ENCODE measurements at places on chromosomes 7 and 10.

DNA sequence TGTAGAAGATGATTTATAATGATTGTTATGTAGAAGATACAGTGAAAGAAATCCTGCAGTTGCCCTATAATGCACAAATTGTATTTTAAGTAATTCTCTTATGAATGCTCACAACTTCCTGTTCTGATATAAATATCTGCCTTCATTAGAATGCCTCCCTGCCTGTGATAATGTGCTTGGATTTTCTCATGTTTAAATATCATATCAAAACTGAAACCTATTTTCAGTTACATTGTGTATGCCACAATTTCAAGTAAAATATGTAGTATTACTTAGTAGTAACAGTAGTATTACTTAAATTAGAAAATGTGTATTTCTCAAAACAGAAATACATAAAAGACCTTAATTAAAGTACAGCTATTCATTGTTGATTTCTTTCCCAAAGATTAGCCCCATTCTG, 41.1 kb upstream of the TFEC start:
- DNase-seq, result no peak

- peak; percentile 25 for DNase-seq
Measured at GRCh38 chr10:86347856-86348255, 18.7 kb downstream of the GRID1 start.

DNA sequence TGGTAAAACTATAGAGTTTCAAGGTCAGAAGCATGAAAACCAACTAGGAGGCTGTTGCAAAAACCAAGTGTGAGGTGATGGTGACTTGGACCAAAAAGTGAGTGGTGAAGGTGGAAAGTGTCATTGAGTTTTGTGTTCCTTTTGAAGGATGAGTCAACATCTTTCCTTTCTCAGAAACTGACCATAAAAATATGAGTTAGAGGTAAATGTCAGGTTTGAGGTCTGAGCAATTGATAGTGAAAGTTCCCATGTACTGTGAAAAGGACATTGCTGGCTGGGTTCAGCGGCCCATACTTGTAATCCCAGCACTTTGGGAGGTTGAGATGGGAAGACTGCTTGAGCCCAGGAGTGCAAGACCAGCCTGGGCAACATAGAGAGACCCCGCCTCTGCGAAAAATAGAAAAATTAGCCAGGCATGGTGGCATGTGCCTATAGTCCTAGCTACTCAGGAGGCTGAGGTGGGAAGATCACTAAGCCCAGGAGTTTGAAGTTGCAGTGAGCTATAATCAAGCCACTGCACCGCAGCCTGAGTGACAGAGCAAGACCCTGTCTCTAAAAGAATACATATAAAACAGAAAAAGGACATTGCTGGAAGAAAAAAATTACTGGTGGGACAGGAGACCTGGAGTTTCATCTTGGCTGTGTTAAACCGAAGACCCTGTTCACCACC, 89.3 kb upstream of the ARID5B start:
- no peak for DNase-seq

DNA sequence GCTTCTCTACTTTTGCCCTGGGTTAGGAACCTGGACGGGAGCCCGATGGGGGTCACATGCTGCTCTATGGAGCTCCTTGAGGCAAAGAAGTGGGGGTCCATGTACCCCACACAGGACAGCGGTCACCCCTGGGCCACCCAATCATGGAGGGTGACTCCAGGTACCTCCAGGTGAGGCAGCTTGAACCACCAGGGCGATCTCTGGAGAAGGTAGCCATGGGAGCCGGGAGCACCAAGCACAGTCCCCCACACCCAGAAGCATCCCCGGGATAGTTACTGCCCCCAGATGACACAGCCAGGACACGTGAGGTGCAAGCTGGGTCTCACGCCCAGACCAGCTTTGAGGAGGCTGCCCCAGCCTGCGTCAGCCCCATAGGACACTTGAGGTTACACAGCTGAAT, 58.4 kb downstream of the C10orf143 start:
- no peak for DNase-seq

- DNase-seq, result no peak
Measured at GRCh38 chr7:50553973-50554372, 11.2 kb downstream of the DDC start.

DNA sequence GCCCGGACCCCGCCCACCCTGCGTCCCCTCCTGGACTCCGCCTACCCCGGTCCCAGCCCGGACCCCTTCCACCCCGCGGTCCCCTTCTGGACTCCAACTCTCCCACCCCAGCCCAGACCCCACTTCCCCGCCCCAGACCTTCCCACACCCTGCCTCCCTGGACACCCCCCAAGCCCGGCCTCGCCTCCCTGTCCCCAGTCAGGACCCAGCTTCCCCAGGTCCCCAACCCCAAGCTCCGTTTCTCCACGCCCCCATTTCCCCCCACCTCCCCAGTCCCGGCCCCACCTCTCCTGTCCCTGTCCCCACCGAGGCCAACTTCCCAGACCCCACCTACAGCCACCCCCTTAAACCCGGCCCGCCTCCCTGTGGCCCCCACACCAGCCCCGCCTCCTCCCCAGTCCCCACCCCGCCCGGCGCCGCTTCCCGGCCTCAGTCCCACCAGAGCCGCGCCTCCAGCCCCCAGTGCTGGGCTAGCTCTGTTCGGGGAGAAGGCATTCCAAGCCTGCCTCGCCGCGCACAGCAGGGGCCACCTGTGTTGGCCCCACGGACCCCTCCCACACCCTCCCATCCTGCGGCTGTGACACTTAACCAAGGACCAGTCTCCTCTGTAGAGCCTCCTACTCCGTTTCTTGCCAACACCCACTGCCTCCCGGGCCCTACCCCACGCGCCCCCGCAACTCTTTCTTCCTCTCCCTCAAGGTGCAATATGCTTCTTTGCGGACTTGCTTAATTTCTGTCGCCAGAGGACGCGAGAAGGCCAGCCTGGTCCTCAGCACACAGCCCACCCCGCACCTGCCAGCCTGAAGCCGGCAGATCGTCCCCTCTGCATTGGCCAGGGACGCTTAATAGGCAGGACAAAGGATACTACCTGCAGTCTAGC, 736 bp upstream of the ITIH5 start:
- no peak for DNase-seq

DNA sequence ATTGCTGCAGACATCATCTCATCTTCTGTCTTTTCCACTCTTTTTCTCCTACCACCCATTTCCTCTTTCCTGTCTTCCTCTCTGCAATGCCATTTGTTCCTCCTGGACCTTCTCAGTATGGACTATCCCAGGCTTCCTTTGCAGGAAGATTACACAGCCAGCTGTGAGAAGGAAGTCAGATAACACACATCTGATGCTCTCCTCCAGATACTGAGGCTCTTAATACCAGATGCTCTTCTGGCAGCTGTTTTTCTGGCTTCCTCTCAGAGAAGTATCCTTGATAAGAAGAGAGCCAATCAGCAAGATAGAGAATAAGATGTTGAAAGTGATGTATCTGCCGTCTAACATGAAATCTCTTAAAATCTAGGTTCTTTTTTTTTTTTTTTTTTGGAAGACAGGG, 14.4 kb downstream of the KIAA1217 start:
- no peak for DNase-seq

GRCh38 chr10:110395350-110396283, 90.9 kb upstream of the SMNDC1 start:
- no peak for DNase-seq

DNA sequence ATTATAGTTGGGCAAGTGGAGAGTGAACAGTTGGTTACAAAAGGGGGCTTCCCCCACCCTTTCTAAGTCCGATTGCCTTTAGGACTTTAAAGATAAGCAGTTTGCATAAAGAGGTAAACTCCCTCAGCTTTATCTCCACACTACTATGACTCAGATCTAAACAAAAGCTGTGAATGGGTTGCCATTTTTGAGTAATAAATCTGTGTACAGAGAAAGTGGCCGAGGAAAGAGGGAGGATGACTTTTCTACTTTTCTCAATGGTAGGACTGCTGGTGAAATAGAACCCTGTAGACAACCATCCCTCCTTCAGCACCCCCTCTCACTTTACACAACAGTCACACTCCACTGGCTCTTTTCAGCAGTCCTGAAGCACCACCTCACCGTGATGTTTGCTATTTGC, 71.2 kb downstream of the DNMBP start:
- no peak for DNase-seq

DNA sequence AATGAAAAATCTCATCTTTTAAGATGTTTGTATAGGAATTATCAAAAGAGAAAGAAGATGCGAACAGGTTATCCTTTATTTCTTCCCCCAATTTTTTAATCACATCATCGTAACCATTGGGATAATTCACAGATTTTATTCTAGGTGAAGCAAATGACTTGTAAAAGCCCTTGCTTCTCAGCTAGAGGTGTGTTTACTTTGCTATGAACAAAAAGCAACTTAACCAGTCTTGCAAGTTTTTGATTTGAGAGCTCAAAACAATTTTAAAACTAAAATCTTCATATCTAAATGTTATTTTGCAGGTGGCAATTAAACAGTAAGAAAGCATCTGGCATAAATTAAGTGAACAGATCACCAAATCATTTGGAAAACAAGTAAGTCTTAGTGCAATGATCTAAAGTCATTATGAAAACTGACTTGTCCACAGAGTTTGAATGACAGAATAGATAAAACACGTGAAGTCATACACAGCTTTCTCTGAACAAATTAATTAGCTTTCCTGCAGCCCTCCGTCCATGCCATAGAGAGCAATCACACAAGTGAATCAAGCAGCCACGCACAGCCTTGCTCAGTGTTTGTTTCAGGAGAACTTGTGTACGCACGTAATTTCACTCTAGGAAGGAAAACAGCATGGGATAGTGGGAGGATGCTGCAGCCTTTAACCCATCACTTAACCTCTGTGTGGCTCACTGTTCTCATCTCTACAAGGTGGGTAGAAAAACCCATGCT, 85.0 kb upstream of the ZNF800 start:
- DNase-seq, result no peak

DNA sequence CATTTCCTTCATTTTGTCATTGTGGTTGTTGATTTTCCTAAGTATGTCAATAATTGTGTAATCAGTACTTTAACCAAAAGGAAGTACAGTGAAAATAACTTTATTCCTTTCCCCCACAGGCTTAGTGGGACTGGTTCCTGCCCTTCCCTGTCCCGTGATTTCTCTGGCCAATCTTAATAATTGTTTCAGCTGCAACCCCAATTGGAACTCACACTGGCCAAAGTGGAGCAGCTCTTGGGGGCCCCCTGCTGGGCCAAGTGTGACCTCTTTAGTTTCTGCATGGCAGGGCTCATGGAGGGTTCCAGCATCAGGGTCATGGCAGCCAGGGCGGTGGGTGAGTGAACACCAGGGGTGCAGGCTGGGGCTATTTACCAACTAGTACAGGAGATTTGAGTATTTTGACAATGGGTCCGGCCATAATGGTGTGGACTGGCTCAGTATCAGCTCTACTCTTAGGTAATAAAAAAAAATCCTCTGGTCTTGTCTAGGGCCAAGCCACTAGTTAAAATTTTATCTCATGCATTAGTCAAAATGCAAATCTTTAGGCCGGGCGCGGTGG, 31.7 kb downstream of the CYCS start:
- DNase-seq, result peak; percentile 63

- DNase-seq, result peak; percentile 33
Measured at GRCh38 chr7:129188372-129188891, at the start of gene SMO. TSS of gene SMO (plus strand) at chr7:129188633. CDS start at chr7:129189152, 519 bp downstream.

DNA sequence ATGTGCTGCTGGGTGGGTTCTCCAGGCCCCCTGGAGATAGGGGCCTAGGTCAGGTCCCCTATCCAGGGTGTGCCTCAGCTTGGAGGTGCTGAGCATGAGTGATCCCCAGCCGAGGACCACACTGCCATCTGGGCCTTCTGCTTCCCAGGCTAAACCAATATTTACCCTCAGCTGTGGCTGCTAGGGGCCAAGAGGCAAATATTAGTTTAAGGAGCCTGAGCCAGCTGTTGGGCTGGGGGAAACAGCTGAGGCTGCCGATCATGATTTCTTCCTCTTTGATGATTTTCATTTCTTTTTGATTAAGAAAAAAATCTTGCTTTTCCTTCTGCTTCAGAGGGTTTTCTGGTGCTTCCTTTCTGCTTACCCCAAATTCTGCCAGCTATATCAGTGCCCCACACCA, 83.4 kb downstream of the NEURL1 start:
- DNase-seq, result no peak

- no peak for DNase-seq
Measured at GRCh38 chr10:11194859-11195586, 177.4 kb downstream of the CELF2 start.

GRCh38 chr10:96188421-96188820, 58.3 kb downstream of the ZNF518A start:
- no peak for DNase-seq

- no peak for DNase-seq
Measured at GRCh38 chr7:44845451-44845850, 2.4 kb downstream of the H2AZ2 start.

GRCh38 chr7:117308891-117309290, 14.0 kb downstream of the WNT2 start:
- no peak for DNase-seq

GRCh38 chr10:122441961-122442360, 12.5 kb upstream of the ARMS2 start:
- no peak for DNase-seq

GRCh38 chr7:43437001-43437400, 145.9 kb upstream of the STK17A start:
- no peak for DNase-seq

DNA sequence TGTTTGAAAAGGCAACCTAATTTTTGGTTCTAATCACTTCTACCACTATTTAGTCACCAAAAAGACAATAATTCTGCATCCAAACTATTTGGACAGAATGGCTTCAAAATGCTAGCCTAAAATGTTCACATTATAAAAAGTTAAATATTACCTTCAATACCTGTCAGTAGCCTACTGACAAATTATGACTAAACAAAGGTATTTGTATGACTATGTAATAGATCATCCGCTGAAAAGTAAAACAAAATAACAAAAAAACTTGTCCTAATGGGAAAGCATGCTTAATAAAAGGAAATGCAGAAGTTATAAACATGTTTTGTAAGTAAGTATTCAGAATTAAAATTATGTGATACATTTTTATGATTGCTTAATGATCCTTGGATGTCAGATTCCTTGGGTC, 36.6 kb downstream of the CD36 start:
- no peak for DNase-seq

GRCh38 chr7:29527505-29528108, 36.0 kb upstream of the PRR15 start:
- DNase-seq, result no peak

- DNase-seq, result no peak
Measured at GRCh38 chr10:132375116-132375794, 21.7 kb upstream of the PWWP2B start.
